ENCODE measurements at places on chromosomes 6 and 20. TPM values are rescaled to one million over a fixed set of nuclear protein-coding genes. Genes with fewer than 3 reads are reported as not detected.

- DNase-seq: no peak
Observed at GRCh38 chr6:28003661-28004060, 46.6 kb downstream of the OR2B6 start.

PHF3 gene
- 44.8 TPM for total RNA-seq

GRCh38 chr6:18055098-18055497, 67.4 kb downstream of the NHLRC1 start:
- no peak for DNase-seq

ZGPAT gene
- total RNA-seq: 15.2 TPM

DNA sequence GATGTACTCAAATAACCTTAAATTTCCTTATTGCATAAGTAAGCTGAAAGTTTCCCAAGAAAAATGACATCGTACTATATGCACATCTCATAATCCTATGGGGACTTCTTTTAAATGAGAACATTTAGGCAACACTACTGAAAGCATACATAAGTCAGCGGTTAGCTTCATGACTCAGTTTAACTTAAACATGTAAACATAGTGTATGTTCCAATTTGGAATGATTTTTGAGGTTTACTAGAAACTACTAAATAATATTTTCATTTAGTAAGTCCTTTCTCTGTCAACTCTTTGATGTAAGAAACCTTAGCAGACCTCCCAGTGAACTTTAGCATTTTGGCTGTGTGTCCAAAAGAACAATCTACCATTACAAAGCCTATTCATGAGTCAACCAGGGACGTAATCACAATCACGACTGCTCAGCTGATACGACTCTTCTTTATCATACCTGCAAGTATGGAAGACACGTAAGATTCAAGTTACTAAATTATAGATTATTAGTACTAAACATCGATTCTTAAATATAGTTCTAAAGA, 19.3 kb downstream of the HIVEP2 start:
- DNase-seq: no peak

GRCh38 chr6:2853769-2854395, 12.2 kb upstream of the SERPINB1 start:
- DNase-seq: peak; percentile 89

MYB gene
- total RNA-seq: 0.23 TPM

EPPIN gene
- not detected for total RNA-seq

- DNase-seq: no peak
Observed at GRCh38 chr20:3777381-3777715, 3.9 kb downstream of the SPEF1 start.

DNA sequence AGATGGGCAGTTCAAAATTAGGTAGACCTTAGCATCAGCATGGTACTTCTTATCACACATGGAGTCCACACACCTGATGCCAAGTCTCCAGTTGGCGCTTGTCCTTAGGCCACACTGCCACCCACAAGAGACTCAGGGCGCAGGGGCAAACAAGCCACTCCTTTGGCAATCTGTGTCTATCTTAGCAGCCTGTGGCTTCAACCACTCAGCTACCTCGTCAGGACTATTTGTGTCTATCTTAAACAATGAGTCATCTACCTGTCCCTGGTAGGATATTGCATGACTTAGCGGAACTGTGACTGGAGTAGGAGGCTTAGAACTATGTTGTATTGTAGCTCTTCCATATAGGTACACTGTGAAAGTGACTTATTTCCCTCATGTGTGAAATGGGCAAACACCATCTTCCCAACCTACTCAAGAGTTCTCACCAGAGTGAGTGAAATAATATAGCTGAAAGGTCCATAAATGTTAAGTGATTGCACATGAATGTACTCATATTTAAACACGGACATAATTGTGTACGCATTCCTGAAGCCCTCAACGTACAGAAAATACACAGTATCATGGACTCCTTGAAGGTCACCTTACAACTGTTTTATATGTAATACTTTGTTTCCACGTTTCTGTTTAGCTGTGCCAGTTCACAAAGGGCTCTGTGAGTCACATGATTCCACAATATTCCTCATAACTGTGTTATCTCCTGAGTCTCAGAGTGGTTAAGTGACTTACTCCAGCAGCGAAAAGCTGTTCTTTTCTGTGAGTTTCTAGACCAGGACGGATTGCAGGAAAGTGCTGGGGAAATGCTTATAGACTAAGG, 1.6 kb downstream of the TRIM27 start:
- DNase-seq: no peak

ZNF76 gene
- 29.6 TPM for total RNA-seq

DNA sequence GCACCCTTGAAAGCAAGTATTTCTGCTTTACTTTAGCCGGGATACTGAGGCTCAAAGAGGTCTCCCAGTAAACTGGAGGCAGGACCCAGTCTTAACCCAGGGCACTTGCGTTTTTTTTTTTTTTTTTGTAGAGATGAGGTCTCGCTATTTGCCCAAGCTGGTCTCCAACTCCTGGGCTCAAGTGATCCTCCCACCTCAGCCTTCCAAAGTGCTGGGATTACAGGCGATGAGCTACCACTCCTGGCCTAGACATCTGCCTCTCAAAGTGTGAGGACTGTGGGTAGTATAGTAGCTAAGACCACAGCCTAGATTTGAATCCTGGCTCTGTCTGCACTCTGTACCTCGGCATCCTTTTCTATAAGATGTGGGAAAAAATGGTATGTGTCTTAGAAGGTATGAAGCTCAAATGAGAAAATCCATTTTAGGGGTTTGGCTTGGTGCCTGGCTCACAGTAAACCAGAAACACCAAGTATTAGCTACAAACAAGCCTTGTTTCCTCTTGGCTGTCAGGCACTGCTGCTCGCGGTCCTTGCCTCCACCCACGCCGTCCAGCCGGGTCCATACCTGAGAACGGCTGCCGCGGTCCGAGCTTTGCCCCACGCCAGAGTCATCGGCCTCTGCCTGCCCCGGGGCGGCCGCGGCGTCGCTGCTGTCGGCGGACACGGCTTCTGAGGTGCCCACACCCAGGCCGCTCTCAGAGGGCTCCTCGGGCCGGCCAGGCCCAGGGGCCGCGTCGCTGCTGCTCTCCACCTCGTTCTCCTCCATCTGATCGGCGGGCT, 1.2 kb downstream of the ZNF335 start:
- DNase-seq: peak; percentile 87

GRCh38 chr6:17334265-17334664, 53.1 kb downstream of the RBM24 start:
- DNase-seq: no peak

DNA sequence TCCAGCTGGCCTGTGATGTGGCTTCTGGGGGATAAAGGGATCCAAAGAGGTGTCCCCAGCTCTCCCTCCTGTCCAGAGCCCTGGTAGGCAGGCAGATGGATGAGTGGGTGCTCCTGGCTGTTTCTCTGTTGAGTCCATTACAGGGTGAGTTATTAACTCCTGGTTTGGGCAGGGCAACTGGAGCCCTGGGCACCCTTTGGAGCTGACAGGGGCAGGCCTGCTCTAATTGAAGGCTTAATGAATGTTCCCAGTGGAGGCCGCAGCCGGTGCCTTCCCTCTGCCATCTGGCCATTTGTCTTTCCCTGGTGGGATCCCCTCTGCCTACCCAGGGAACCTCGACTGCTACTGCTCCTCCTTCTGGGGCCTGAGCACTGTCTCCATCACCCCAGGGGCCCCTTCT, 44.7 kb upstream of the MLN start:
- no peak for DNase-seq

DNA sequence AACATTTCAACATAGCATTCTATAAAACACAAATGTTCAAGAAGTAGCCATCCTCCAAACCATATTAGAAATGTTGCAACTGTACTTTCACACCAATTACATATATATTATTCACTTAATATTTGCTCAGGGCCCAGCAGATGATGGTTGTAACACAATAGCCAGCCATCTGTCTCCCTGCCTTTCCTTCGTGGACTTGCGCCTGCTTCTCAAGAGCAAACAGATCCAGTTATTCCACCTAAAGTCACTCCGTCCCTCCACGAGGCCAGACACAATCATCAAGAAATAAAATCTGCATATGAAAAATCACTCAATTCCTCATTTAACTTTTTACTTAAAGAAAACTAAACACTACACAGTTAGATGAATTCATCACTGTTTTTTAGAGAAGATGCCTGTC, 160.4 kb downstream of the RALGAPA2 start:
- no peak for DNase-seq

GRCh38 chr6:133893946-133894345, 5.0 kb downstream of the TCF21 start:
- DNase-seq: no peak

SCRT2 gene
- total RNA-seq: not detected

EIF6 gene
- total RNA-seq: 89.7 TPM

- no peak for DNase-seq
Observed at GRCh38 chr6:31711233-31711632, 3.9 kb upstream of the LY6G6D start.

STMND1 gene
- not detected for total RNA-seq

DNA sequence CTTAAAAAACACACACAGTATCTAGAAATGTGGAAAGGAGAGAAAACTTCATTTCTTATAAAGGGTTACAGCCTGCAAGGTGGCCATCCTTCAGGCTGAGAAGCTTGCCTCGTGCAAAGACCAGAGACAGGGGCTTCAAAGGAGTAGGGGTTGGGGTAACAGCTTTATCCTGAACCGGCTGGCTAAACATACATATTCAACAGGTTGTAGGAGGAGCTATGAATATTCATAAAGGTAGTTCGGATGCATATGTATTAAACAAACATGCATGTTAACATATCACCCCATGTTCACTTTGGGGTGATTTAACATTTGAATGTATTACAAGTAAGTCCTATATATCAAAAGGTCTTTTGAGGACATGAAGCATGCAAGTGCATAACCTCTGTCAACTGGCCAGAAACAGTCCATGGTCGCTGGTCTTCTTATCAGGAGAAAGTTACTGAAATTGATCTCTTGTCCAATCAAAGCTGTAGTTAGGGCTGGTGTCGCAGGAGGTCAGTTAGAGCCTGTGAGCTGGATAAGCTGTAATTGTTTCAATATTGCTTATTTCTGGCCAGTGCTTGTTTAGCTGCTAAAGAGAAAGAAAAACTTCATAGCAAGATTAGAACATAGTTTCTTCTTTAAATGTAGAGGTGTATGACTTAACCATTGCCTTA, 2.3 kb upstream of the STMND1 start:
- no peak for DNase-seq

- DNase-seq: no peak
Observed at GRCh38 chr20:1757072-1757471, 99.5 kb upstream of the SIRPG start.

- no peak for DNase-seq
Observed at GRCh38 chr6:144259986-144260385, 25.1 kb upstream of the UTRN start.

- DNase-seq: peak; percentile 37
Observed at GRCh38 chr20:58719258-58719657, 26.7 kb downstream of the NPEPL1 start.

DNA sequence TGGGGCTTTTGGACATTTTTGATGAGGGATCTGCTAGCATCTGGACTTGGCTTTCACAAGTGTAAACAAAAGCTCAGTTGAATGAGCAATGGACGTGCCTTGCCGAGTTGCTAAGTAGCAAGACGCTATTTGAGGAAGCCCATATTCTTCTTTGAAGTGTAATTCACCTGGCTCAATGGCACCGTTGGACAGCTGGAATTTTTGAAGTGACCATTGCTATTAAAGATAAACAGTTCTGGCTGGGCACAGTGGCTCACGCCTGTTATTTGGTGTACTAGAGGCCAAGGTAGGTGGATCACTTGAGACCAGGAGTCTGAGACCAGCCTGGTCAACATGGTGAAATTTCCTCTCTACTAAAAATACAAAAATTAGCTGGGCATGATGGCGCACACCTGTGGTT, 88.8 kb upstream of the SOX4 start:
- DNase-seq: no peak

GRCh38 chr20:25565578-25566157, 19.7 kb downstream of the NINL start:
- DNase-seq: no peak

- no peak for DNase-seq
Observed at GRCh38 chr6:143322386-143322785, 128.1 kb downstream of the ADAT2 start.

- DNase-seq: no peak
Observed at GRCh38 chr6:152879681-152880080, 103.2 kb downstream of the FBXO5 start.

DNA sequence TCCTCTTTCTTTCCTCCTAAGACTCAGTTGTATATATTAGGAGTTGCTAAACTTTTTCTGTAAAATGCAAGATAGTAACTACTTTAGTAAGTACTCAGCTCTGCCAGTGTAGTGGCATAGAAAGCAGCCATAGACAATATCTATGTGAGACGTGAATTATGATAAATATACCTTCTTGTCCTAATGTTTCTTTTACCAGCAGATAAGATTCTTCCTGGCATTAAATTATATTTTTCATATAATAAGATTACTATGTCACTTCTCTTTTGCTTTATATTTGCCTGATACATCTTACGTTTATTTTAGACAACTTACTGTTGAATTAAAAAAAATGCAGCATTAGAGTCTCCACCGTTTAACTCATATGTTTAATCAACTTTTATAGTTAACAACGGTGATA, 51.7 kb downstream of the HDGFL1 start:
- no peak for DNase-seq

GPLD1 gene
- total RNA-seq: 4.1 TPM

PGM3 gene
- total RNA-seq: 44.2 TPM

DNA sequence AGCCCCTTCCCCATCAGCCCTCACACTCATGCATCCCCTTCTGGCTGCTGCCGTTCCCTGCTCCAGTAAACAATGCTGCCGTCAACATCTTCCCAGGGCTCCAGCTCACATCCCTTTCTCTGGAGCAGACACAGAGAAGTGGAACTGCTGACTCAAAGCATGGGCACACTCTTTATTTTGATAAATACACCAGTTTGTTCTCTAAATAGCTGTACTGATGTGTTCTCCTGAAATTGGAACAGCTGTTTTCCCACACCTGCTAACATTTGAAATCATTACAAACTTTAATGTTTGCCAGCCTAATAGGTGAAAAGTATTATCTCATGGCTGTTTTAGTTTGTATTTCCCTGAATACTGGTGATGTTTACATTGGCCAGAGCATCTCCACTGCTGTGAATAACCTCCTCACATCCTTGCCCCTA, 102.1 kb upstream of the NXT1 start:
- DNase-seq: no peak

GRCh38 chr6:134115715-134116074, 63.3 kb upstream of the SLC2A12 start:
- DNase-seq: no peak

DNA sequence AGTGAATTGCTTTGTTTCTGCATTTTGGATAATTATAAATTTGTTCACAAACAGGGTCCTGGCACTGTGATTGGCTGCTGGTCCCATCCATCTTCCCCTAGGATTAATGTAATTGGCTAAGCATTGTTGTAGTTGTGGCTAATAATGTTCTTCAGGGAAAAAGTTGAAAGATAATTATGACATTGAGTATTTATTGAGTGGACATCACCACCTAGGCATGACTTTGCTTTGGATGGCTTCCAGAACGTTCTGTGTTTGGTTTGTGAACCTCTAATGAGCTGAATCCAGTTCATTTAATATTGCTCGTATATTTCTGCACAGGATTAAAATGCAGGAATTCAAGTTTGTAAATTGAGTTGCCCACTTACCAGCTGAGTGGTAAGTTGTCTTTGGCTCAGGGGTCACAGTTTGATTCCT, 55.1 kb downstream of the ARID1B start:
- no peak for DNase-seq

GRCh38 chr20:16419138-16419715, 154.0 kb downstream of the KIF16B start:
- DNase-seq: no peak
